NCI-H774 (cell line): ENCODE measurements at places on chromosomes 1 and 21.

GRCh38 chr1:219339466-219339865, 165.8 kb downstream of the LYPLAL1 start:
- DNase-seq: no peak

GRCh38 chr1:16981269-16981849, 939 bp upstream of the MFAP2 start:
- no peak for DNase-seq

GRCh38 chr1:48007047-48007446, 9.9 kb upstream of the TRABD2B start:
- no peak for DNase-seq

GRCh38 chr1:11175461-11175860, 13.7 kb upstream of the ANGPTL7 start:
- DNase-seq: no peak

- DNase-seq: no peak
Measured at GRCh38 chr1:207920444-207921021, 9.6 kb upstream of the CD34 start.
